Keratinocyte (primary cell): ENCODE measurements at places on chromosomes 2 and 18.
A peak's percentile ranks its signal among the peaks of the same experiment; 100 is the strongest.

DNA sequence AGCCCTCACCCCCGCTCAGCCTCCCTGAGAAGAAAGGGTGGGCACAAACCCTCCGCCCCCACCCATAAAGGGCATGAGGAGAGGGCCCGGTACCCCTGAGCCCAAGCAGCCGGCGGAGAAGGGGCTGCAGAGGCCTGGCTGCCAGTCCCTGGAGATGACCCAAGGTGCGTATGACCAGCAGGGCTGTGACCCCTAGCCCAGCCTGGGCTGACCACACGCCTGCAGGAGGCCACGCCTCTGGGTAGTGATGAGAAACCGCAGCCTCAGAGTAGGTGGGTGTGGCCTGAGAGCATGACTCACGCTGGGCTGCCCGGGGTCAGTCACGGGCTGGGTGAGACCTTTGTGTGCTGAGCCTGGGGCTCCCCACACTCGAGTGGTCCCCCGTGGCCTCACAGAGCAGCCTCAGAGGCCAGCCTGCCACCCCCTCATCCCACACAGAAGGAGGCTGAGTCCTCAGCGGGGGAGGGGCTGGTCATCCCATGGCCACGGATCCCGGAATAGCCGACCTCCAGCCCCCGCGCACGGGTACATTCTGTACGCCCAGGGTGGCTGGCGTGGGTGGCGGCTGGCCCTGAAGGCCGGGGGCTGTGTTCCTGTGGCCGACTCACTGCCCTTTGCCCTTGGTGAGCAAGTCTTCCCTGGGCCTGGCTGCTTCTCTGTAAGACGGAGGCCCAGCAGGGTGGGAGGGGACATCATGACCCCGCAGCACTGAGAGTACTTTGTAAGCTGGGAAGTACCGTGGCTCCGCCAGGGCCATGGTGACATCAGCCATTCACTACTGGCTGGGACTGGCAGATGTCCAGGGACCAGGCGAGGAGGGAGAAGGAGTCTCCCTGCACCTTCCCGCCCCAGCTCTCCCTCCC lies 110.8 kb upstream of the OTOS start:
- DNase-seq: no peak

- DNase-seq: no peak
Measured at GRCh38 chr2:128504246-128505149, 185.8 kb upstream of the HS6ST1 start.

DNA sequence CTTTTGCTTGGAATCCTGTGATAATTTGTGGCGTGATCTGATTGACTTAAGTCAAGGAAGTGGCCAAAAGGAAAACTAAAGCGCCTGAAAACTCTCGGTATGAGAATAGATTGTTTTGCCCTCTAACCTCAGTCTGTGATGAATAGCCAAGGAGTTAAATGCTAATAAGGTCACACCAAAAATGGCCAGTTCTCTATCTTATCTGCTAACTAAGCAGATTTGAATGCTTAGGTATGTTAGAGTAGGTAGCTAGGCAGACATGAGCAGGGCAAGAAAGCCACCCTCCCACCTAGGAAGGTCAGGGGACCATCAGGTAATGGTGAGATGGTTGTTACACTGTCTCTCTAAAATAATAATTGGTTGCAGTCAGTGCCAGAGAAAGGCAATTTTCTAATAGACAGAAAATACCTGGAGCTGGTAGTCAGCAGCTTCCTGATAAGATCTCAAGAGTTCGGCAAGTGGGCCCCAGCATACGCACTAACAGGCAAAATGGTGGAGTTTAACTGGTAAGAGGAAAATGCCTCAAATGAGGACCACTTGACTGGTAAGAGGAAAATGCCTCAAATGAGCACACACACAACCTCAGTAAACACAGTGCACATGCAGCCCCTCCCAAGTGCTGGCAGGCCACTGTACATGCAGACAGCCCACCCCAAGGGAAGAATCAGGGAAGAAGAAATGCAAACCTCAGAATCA lies 468.4 kb downstream of the MBD2 start:
- no peak for DNase-seq

DNA sequence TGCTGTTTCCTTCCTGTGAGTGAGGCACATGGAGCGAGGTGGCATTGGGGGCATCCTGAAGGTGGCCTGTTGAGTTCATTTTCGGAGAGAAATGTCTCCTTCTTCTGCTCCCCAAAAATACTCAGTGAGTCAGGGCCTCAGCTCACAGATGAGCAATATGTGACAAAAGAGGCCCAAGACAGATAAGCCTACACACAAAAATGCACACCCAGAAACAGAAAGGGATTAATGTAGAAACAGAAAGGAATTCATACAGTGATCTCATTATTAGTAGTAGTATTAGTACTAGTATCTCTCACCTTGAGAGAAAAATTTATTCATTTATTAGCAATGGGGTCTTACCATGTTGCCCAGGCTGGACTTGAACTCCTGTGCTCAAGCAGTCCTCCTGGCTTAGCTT lies 5.1 kb downstream of the GPR75 start:
- DNase-seq: no peak

- DNase-seq: no peak
Measured at GRCh38 chr18:14924226-14924625, 176.3 kb downstream of the ANKRD30B start.

GRCh38 chr2:196592911-196593881 lies 46.3 kb upstream of the CCDC150 start:
- no peak for DNase-seq

DNA sequence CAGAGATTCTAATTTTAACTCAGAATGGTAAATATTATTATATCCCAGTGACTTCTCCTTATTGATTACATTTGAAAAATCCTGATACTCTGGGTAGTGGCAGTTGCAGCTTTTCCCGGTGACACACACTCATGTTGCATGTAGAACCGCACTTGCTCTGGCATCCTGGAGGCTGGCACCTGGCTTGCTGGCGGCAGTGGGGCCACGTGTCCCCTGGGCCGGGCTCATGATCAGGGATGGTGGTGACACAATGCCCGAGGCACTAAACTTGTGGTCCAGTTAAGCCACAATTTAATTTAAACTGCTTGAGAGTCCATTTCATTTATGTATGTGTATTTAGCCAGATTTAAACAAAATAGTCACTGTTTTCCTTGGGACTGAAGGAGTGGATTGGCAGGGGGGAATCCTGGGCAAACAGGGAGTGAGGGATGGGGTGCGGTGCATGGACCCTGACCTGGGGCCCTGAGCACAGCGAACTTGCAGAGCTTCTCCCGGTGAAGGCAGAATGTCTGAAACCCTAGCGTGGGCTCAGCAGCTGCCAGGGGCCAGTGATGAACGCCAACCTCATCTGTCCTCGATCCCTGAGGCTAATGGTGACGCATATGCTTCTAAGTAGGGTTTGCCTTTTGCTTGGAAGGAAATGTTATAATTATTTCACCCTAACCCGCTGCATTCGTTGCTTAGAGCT lies 50.0 kb downstream of the KCNG2 start:
- DNase-seq: no peak

DNA sequence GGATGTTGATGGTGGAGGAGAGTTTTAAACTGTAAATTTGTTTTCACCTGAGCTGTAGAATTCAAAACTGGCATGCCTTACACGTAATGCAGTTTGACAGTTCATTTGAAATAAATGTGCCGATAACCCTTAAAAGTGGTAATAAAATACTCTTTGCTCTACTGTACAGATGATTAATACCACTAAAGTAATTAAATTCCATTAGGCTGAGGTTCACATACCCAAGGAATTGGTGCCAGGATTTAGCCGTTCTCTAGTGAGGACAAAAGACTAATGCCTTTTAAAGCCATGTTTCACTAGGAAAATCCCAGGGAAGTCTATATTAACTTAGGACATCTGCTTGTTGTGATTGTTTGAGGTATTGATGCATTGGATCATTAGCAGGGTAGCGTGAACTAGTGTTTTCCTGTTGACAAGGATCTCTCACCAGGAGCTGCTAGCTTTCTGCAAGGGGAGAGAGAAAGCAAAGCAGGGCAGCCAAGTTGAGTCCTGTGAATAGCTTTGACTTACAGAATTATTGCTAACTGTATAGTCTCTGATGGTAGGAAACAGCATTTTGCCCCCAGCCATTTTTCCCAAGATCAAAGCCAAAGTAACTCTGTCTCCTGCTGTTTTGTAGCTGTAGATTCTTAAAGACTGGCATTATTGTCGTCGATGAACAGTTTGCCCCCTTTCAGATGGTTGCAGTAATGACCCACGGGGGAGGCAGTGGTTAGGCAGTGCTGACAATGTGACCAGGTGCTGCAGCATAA lies 280.9 kb upstream of the FANCL start:
- DNase-seq: no peak

DNA sequence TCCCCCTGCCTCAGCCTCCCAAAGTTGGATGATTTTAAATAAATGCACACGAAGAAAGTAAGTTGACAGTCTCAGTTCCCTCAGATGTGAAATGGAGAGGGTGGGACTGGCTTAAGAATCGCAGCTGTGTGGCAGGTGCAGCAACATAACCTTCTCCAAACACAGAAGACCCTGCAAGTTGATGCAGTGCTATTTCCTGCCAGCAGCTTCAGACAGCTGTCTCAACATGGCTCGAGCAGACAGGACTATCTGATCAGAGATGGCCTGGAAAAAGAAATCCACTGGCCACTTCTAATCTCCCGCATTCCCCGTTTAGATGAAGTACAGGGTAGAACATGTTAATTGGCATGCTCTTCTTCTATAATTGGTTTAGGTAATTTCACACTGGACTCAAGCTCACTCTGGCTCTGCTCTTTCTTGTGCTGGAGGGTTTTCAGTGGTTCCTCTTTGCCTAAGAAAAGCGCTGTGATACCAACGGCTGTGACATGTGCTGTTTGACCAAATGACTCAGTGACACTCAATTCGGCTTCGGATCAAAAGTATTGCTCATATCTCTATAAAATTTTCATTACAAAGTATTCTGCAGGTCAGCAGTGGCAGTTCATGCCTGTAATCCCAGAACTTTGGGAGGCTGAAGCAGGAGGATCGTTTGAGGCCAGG lies 40.2 kb downstream of the MYOM1 start:
- DNase-seq: no peak

DNA sequence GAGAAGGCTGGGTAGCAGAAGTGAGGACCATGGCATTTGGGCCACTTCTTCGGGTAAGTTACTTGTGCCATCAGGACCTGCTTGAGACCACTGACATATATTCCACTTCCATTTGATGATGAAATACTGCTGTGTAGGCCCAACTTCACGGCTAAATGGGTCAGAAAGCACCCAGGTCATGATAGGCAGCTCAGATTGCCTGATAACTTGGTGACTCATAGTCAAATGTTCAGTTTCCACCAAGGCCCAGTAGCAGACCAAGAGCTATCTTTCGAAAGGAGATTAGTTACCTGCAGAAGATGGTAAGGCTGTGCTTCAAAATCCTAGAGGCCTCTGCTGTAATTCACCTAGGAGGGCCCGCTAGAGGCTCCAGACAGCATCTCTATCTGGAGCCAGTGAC lies 31.8 kb upstream of the MEX3C start:
- no peak for DNase-seq

- peak; percentile 78 for DNase-seq
Measured at GRCh38 chr2:68908392-68908970, 37.3 kb upstream of the BMP10 start.

GRCh38 chr2:100247256-100248043 lies 74.9 kb downstream of the LONRF2 start:
- DNase-seq: no peak

DNA sequence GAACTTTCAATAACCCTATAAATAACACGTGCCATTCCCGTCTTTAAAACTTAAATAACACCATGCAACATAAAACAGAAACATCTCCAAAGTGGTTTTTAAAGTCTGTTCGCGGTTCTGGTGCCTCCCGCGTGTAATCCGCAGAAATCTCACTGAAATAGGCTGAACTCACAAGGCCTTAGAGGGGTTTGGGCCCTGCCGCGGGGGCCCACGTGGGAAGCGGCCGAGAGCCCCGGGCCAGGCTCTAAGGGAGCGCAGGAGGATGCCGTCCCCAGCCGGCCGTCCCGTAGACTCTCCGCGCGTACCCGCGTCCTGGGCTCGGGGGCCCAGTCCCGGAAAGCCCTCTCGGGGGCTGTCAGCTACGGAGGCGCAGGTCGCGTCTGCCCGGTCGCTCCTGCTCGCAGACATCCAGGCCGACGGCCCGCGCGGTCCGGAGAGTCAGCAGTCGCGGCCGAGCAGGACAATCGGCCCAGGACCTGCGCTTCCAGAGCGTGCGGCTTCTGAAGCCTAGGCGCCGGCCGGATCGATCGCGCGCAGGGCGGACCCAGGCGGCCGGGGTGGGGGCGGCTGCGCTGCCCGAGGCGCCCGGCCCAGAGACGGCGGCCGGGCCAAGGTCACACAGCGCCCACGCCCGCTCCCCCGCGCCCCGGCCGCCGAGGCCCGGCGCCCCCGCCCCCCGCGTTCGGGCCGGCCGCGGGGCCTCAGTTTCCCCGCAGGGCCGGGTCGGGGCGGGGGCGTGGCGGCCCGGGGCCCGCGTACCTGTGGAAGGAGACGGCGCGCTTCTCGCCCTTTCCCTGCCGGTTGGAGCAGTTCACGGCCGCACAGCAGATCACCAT lies 558 bp downstream of the THAP4 start:
- no peak for DNase-seq

- DNase-seq: no peak
Measured at GRCh38 chr2:60508339-60508917, 45.0 kb downstream of the BCL11A start.

- no peak for DNase-seq
Measured at GRCh38 chr2:13255485-13255884, 538.7 kb downstream of the TRIB2 start.

GRCh38 chr2:70477441-70477844 lies 76.2 kb downstream of the TGFA start:
- DNase-seq: no peak

DNA sequence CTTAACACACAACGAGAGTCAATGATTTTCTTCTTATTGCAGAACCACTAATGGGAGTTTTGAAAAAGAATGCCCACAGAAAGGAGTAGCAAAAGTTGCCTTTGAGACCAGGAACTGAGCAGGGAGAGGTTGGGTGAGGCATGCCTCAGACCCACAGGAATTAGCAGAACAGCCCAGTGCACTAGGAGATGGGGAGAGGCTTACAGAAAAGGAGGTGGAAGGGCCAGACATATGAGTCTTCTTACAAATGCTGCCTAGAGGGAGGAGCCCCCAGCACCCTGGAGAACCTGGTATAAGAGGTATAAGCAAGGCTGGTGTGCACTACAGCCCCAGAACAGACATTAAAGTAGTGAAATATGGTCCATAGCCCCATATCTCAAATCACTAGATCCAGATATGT lies 162.0 kb downstream of the DTNA start:
- DNase-seq: no peak

DNA sequence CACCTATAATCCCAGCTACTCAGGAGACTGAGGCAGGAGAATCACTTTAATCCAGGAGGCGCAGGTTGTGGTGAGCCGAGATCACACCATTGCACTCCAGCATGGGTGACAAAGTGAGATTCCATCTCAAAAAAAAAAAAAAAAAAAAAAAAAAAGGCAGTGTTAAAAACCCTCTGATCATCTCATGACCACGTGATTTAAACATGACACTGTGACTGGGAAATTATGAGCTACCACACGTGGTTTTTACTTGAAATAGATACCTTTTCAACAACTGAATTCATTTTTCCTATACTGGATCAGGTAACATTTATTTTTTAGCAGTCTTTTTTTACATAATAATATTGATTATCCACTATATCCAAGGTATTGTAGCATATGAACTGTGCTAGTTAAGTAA lies 102.7 kb downstream of the PTRHD1 start:
- DNase-seq: no peak
